ENCODE measurements at places on chromosomes 7 and 10. TPM values are rescaled to one million over a fixed set of nuclear protein-coding genes. Genes with fewer than 3 reads are reported as not detected.

SFTPA2 gene
- total RNA-seq: 3.4 TPM

BLNK gene
- 107 TPM for total RNA-seq

IL2RA gene
- total RNA-seq: 5.3 TPM

INTS1 gene
- 89.0 TPM for total RNA-seq

NAT16 gene
- total RNA-seq: not detected

CPED1 gene
- total RNA-seq: 0.77 TPM

GNGT1 gene
- not detected for total RNA-seq

ANKRD1 gene
- total RNA-seq: not detected

AKR1C2 gene
- total RNA-seq: 0.44 TPM

SMO gene
- total RNA-seq: 11.2 TPM

NPC1L1 gene
- total RNA-seq: 0.08 TPM

SORBS1 gene
- 0.56 TPM for total RNA-seq

CLEC5A gene
- not detected for total RNA-seq

WEE2 gene
- total RNA-seq: not detected

SLC26A3 gene
- total RNA-seq: 0.53 TPM

GRM8 gene
- 0.33 TPM for total RNA-seq

GPNMB gene
- total RNA-seq: 5.9 TPM

SDK1 gene
- not detected for total RNA-seq

PIP4K2A gene
- total RNA-seq: 110 TPM

OR2A1 gene
- total RNA-seq: not detected

CRPPA gene
- total RNA-seq: not detected

SPDYE6 gene
- not detected for total RNA-seq

KLF14 gene
- not detected for total RNA-seq

LIPF gene
- total RNA-seq: not detected
